ENCODE measurements at places on chromosomes 5 and 9. TPM values are rescaled to one million over a fixed set of nuclear protein-coding genes. Genes with fewer than 3 reads are reported as not detected.

The BAAT gene
- total RNA-seq, result not detected

The LOX gene
- 33.4 TPM for total RNA-seq

The ACER2 gene
- 4.5 TPM for total RNA-seq

The DIPK1B gene
- 0.77 TPM for total RNA-seq

The SLC36A3 gene
- total RNA-seq, result not detected

The COL23A1 gene
- total RNA-seq, result not detected

The ABCA2 gene
- 21.8 TPM for total RNA-seq

The BRD3OS gene
- total RNA-seq, result 12.4 TPM

The TYRP1 gene
- total RNA-seq, result 0.17 TPM

The IRX1 gene
- total RNA-seq, result not detected

The CEP72 gene
- 1.5 TPM for total RNA-seq

The C9 gene
- under 0.01 TPM for total RNA-seq

The MARCOL gene
- total RNA-seq, result not detected

All from fibroblast of lung (primary cell).